CD4-positive, alpha-beta T cell treated with Interleukin-2 at 100 ng/mL for 4 hours (primary cell): ENCODE measurements at places on chromosomes 11 and 22.

DNA sequence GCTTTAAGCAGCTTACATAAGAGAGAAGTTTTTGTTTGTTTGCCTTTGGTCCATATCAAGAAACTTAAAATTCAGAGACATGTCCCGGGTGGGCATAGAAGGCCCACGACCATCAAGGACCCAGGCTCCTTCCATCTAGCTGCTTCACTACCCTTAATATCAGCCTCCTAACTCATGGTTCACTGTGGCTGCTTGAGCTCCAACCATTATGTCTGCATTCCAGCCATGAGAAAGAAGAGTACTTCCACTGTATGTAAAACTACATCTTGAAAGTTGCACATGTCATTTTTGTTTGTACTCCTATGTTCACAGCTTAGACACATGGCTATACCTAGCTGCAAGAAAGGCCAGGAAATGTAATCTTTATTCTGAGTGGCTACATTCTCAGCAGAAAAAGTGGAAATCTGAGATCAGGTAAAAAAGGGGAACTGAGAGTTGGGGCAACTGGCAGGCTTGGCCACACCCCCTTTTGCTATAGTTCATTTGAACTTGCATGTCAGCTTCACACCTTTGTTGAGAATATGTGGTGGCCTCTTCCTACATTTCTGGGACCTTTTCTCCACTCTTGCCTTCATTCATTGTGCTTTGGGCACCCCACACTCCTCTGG, 81.3 kb upstream of the TP53I11 start:
- DNase-seq = no peak

DNA sequence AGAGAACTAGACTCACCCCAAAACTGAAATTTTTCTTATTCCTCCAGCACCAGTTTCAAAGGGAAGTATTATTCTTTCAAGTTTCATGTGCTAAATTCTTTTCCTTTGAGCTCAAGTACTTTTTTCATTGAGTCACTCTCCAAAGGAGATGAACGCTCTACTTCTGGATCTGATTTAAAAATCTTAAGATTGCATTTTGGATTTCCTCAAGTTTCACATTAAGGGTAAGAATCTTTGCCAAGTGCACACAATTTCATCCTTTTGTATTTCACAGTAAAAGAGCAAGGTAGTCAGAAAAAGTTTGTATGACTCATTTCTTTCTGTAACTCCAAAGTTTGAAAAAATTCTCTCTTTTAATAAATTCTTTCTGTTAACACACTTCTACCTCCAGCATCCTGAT, 435.5 kb downstream of the RAB38 start:
- DNase-seq = no peak

- no peak for DNase-seq
Measured at GRCh38 chr11:114310095-114310494, 13.9 kb downstream of the NNMT start.

DNA sequence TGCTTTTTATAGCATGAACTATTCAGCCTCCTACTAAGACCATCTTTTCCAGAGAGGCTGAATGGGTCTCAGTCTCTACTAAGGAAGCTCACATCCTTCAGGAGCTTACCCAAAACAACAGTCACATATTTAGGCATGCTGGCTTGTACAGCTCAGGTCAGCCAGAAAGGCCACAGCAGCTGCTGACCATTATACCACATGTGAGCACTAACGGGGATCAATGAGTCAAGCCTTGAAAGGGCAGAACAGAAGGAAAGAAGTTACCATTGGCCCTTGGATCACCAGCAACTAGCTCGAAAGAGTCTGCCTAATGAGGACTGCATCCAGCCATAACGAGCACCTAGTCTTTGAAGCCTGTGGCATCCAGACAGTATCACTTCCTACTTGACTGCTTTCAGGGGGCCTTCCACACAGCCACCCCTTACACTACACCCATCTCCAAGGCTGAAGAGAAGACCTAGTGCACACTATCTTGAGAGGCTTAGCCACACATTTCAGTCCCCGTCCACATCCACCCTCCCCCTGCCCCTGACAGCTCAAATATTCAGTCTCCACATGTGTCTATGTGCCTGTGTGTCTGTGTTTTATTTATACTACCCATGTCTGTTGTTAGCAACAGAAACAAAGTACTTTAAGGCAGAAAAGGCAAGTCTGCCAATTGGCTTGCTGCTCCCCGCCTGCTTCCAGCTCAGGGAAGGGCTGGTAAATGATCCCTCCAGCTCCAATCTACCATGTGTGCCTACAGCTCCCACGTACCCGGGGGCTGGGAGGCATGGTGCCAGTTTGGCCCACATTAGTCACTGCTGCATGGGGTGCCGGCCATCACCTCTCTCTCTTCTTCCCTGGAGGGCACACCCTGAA, 95.5 kb downstream of the RPL27A start:
- no peak for DNase-seq

GRCh38 chr22:21632237-21632895, at the start of gene CCDC116:
Gene CCDC116, plus strand, starts transcription at chr22:21632760. Its CDS starts 422 bp downstream, at chr22:21633182.
- peak; percentile 73 for DNase-seq

DNA sequence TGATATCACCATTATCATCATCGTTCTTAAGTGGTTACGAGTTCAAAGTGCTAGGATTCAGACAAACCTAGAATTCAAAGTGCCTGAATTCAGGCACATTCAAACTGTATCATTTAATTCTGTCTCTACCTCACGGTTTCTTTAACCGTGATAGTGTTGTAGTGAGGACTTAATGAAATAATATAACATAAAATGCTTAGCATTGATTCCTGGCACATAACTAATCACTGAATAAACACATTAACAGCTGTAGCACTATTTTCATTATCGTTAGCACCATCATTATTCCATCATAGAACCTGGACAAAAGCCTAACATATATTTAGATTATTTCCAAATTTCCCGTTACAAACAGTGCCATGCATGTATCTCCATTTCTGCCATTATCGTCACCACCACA, 102.0 kb downstream of the WNT11 start:
- DNase-seq = no peak

- no peak for DNase-seq
Measured at GRCh38 chr11:70146299-70146698, 56.8 kb upstream of the FADD start.

GRCh38 chr11:4065601-4066377, 28.8 kb upstream of the RRM1 start:
- no peak for DNase-seq

DNA sequence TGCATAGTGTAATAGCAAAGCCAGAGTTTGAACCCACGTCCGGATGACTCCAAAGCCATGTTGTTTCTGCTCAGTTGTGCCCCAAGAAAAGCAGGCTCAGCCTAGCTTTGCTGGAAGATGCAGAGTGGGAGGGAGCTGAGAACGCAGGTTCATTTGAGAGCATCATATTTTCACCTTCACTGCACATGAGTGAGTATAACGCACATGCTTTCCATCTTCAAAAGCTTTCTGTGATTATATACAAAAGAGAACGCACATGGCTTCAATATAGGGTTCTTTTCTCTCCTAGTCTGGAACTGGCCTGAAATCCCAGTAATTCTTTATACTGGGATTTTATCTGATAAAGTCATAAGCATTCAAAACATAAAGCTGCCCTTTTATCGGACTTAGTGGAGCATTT, 385.5 kb upstream of the CADM1 start:
- DNase-seq = no peak

GRCh38 chr11:105860105-105860504, 161.9 kb downstream of the MSANTD4 start:
- DNase-seq = no peak
